ENCODE measurements at places on chromosomes 7 and 10.

DNA sequence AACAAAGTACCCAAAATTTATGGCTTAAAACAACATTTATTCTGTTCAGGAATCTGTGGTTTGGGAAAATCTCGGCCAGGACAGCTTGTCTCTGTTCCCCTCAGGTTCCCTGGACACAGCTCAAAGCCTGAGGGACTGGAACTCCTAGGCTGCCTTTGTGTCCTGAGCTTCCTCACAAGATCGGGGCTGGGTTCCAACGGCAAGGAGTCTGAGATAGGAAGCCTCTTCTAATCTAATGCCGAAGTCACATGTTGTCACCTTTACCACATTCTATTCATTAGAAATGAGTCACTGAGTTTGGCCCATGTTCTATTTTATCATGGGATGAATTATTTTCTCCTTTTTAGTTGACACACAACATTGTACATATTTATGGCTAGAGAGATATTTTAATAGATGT lies 80.5 kb downstream of the ANKRD26 start:
- DNase-seq = no peak

- DNase-seq = no peak
Observed at GRCh38 chr10:119495545-119495944, 47.0 kb downstream of the RGS10 start.

GRCh38 chr10:112361951-112362751 lies 11.8 kb upstream of the ACSL5 start:
- DNase-seq = peak; percentile 75

DNA sequence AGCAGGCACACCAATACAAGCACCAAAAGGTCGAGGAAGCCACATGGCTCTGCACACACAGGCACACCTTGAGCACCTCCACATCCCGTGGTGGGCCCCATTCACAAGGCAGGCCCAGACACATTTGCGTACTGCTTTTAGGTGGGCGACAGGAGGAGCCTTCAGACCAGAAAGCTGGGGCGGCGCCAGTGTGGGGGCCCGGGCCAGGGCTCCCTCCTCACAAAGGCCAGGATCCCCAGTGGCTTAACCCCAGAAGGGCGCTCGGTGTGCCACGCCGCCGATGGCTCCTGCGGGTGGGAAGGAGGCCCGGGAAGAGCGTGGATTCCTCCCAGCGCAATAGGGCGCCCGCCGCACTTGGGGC lies 2.8 kb upstream of the SMARCD3 start:
- DNase-seq = no peak

DNA sequence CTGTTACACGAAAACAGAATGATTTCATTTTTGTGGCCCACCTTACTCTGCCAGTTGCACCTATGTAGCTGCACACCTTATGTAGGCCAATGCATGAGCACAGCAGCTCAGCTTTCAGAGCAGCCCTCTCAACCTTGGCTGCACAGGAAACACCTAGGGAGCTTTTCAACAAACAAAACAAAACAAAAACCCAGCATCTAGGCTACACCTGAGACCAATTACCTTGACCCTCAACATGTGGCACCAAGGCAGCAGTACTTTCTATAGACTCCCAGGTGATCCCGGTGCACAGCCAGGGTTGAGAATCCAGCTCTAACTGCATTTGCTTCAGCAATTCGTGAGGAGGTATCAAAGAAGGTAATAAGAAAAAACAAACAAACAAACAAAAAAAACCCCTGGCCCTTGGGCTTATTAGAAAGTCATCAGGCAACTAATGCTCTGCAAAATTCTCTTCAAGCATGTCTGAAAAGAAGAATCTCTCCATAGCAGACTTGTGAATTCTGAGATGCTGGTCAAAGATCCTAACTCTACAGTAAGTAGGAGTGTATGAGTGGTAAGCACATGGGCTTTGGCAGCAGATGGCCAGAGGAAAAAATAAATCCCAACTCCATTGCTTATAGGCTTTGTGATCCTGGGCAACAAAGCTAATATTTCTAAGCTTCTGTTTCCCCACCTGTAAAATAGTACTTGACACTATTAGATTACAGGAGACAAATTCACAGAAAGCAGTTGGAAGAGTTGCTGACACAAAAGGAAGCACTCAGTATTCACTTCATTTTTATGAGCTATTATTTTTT lies 113.4 kb upstream of the NOBOX start:
- DNase-seq = no peak

- DNase-seq = peak; percentile 57
Observed at GRCh38 chr7:95493247-95493646, 7.5 kb downstream of the ASB4 start.

DNA sequence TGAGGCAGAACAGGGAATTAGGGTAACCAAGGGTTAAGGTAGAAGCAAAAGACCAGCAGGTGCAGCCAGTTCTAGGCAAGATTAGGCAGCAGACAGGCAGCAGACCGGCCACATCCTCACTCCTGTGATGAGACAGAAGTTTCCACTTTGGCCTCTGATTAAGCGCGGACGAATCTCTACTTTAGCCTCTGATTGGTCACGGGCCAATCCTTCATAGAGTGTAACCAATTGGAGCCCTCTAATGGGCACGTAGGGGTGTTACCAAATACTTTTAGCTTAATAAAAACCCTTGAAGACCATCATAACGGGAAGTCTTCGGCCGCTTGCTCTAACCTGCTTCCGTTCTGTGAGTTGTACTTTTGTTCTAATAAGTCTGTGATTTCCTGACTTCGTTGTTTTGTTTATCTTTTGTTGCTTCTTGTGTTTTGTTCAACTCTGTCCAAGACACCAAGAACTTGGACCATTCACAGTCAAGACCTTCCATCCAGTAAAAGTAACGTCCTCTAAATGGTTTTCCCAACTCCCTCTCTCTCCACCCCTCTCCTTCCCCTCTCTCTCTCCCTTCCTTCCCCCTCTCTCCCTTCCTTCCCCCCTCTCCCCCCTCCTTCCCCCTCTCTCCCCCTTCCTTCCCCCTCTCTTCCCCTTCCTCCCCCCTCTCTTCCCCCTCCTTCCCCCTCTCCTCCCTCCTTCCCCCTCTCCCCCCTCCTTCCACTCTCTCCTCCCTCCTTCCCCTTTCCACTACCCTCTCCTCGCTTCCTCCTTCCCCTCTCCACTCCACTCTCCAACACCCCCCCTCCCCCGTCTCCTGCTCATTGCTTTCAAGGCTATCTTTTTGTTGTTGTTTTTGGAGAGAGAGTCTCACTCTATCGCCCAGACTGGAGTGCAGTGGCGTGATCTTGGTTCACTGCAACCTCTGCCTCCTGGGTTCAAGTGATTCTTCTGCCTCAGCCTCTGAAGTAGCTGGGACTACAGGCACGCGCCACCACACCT lies 13.2 kb upstream of the MALSU1 start:
- no peak for DNase-seq

- DNase-seq = no peak
Observed at GRCh38 chr7:46515844-46516590, 594.9 kb upstream of the IGFBP3 start.

DNA sequence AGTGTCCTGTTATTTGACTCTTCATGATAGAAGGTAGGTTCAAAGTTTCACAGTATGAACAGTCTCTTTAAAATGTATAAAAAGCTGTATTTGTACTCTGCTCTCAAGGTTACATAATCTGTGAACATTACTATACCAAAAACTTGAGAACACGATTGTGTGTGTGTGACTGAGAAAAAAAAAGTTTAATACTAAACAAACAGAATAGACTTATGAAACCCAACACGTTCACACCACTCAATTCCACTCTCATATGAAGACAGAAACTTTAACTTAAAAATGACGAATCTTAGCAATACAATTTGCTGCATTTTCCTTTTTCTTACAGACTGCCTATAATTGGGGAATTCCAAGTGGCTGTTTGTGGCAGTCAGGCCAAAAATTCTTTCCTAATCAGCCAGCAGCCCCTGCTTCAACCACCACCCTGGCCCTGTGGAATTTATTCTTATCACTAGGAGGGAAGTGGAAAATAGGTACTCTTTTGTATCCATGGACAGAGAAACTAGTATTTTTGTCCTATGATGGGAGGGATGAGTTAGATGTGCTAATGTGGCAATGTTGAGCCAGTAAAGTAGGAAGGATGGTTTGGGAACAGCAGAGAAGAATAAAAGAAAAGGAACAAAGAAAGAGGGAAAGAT lies 42.8 kb downstream of the MINDY3 start:
- no peak for DNase-seq

GRCh38 chr7:30430777-30431176 lies 47.8 kb downstream of the NOD1 start:
- DNase-seq = no peak

DNA sequence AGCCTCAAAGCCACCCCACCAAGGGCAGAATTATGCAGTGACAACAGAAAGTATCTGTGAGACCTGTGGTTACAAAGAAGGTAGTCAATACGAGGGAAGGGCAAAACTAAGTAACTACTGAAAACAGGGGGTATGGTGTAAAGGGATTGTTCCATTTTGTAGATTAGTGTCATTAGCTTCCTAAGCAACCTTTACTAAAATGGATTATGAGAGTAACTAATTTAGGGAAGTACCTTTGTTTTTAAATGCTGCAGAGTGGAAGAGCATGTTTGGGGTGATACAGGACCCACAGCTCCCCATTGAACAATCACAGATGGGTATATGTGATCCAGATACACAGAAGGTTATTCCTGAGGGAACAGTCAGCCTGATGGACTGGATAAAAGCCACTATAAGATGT lies 51.3 kb upstream of the TAC1 start:
- DNase-seq = no peak

DNA sequence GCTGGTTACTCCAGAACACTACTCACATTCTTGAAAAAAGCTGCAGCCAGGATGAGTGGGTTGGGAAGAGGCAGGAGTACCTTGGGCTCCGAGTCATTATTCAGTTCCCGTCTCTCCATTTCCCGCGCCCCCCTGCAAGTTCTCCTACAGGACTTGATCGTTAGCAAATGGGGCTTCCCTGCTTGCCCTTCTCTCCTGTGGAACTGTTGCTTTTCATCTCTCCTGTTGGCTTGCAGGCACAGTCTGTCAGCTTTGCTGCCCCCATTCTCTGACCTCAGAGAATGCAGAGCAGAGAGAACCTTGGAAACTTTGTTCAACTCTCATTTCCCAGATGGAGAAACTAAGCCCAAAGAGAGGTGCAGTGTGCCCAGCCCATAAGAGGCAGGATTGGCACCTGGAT lies 35.6 kb upstream of the LRRC4 start:
- no peak for DNase-seq

GRCh38 chr7:108503112-108504026 lies 22.6 kb downstream of the PNPLA8 start:
- DNase-seq = peak; percentile 35

GRCh38 chr10:20133669-20134189 lies 317.5 kb downstream of the PLXDC2 start:
- no peak for DNase-seq

DNA sequence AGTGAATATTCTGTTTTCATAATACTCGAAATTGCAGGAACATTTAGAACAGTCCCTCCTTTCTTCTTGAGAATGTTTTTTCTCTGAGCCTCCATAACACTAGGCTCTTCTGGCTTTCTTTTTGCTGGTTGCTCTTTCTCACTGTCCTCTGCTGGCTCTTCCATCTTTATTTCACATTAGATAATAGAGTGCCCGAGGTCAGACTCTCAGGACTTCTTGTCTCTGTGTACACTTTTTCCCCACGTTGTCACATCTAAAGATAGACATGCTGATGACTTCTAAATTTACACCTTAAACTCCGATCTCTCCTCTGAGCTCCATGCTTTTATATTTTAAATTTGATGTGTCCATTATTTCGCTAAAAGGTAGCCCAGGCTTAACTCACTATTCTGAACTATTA lies 15.4 kb upstream of the LRRN3 start:
- DNase-seq = no peak

- no peak for DNase-seq
Observed at GRCh38 chr7:22184549-22185199, 172.3 kb downstream of the RAPGEF5 start.

GRCh38 chr7:125184801-125185200 lies 255.2 kb upstream of the POT1 start:
- no peak for DNase-seq

- DNase-seq = no peak
Observed at GRCh38 chr10:12327074-12327473, 22.3 kb upstream of the CAMK1D start.

GRCh38 chr7:105096306-105096705 lies 82.3 kb downstream of the KMT2E start:
- no peak for DNase-seq

- DNase-seq = no peak
Observed at GRCh38 chr10:123726836-123727235, 60.7 kb downstream of the GPR26 start.

GRCh38 chr7:134355004-134355525 lies 38.3 kb upstream of the SLC35B4 start:
- no peak for DNase-seq

DNA sequence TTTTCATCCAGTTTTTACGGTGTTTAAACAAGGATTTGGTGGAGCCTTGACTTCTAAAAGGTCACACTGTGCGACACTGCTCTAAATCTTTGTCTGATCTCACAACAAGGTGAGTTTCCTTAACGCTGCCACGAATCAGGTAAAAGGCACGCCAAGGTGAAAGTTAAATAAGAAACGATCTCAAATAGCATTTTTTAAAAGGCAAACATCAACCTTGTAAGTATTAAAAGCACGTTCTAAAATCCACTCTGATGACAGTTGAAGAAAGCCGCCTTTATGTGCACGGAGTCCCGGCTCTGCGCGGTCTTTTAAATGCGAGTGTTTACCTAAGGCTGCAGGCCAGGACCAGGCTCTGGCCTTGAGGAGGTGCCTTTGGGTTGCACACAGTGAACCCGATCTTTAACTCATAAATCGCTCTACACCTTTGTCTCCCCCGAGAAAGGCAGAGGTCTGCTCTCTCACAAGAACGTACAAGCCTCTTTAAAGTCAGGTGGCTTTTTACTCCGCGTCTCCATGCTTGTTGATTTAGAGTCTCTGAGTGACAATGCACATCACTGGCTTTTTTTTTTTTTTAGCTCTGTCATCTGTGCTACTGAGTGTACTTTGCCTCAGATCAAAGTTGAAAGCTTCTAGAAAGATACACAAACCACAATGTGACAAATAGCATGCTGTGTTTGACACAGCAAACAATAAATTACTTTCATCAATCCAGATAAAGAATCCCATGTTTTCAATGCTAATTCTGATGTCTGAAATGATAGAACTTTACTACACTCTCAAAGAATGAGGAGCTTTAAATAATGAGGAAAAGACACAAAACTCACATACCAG lies 25.9 kb upstream of the RNF32 start:
- DNase-seq = peak; percentile 2

DNA sequence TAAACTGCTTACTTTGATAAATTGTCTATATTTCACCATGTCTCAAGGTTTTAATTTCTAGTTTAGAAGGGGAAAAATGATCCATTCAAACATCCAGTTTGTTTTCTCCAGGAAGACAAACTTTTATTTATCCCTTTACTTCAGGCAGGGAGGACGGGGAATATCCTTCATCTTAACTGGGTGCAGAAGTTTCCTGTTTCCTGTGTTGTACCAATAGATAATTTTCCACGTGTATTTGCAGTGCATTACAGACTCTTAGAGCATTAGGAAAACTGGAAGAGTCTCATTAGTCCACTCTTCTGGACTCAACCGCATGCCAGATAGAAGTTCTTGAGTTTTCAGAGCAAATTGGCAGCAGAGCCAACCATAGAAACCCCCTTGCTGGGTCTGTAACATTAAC lies 39.4 kb upstream of the PIP4K2A start:
- no peak for DNase-seq

- DNase-seq = peak; percentile 99
Observed at GRCh38 chr10:80498833-80499741, 38.6 kb upstream of the SH2D4B start.

Data from EH (cell line).